ENCODE measurements at places on chromosomes 3 and 15.

GRCh38 chr15:60191821-60192220, 187.7 kb downstream of the FOXB1 start:
- DNase-seq: no peak

DNA sequence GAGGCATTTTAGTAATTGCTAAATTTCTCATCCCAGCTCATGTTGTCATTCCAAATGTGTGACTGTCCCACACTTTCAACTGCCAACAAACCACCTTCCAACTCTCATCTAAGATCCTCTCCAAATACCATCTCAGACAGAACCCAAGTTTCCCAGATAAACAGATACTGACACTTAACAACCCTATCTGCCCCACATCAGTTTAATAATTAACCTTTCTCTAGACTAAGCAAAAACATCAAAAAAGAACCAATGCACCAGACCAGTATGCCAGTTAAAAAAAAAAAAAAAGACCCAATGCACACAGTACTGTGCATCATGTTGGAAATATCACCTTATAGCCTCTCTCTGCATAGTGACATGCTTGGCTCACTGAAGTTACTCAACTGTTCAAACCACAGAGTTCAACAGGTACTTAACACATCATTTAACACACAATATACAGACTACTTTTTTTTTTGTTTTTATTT, 5.5 kb downstream of the SFMBT1 start:
- no peak for DNase-seq

DNA sequence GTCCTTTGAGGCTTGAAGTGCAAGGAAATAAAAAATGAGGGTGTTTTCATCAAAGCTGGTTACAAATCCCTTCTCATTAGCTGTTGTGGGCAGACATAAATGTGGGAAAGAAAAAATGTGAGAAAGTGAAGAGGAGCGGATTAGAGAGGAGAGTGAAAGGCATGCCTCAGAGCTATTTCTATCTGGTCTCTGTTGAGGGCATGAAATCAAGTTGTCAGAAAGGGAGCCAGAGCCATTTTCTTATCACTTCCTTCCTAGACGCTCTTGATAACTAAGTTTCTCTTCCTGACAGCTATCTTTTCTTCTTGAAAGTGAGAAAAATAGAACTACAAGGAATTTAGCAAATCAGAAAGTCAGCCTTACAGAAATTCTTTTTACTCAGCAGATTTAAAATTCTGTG, 20.8 kb upstream of the CAPN3 start:
- DNase-seq: no peak

- no peak for DNase-seq
Observed at GRCh38 chr3:94500146-94500545, 437.3 kb downstream of the NSUN3 start.

DNA sequence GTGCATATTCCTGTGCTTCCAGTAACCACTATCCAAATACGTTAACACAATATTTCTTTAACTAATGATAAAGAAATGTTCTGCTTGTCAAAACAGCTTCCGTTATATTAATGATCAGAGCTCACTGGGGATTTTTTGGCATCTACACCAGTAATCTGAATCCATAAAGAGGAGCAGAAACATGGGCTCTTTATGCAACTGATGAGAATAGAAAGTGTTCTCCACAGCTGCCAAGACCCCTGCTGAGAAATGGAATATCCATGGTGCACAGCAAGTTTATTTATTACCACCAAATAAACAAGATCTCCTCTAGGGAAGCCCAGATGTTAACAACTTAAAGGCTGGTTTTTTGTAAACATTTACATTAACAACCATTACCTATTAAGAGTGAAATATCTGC, 54.5 kb downstream of the ALDH1A2 start:
- DNase-seq: no peak

GRCh38 chr3:47469616-47470015, 6.1 kb downstream of the SCAP start:
- DNase-seq: no peak

DNA sequence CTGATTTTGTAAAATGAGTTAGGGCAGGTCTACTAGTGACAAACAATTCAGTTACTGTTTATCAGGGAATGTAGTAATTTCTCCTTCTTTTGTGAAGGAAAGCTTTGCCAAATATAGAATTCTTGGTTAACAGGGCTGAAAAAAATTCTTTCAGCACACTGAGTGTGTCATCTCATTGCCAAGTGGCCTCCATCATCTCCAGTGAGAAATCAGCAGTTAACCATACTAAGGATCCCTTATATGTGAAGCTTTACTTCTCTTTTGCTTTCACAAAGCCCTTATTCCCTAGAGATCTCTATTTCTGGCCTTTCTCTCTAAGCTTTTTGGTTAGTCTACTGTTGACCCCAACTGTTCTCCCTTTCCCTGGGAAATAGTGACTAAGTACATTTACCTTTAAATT, 269.1 kb downstream of the SCAPER start:
- DNase-seq: no peak

DNA sequence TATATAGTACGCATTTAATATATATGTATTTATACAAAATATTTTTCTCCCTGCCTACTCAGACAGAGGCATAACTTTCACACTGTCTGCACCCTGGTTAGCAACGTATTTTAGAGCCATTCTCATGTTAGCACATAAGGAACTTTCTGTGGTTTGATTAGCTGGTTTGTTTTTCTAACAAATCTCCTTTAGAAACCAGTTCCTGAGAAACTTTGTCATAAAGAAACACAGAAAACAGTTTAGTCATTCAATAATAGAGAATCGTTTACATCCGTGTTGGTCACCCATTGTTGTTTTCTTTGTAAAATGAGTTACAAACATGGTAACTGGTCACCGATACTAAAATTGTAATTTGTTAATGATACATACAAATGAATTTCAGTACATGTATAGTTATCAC, 5.9 kb upstream of the NGRN start:
- no peak for DNase-seq

DNA sequence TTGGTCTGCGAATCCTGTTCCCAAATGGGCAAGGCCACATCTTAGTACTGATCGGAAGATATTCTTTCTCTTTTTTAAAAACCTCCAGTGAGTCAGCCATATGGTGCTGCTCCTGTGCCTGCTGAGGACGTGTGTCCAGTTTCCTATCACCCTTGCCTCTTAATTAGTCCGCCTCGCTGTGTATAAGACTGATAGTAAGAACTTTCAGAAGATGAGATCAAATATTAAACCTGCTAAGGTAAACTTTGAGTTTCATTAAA, 612 bp downstream of the UBA5 start:
- no peak for DNase-seq

- DNase-seq: no peak
Observed at GRCh38 chr3:112308151-112308911, 14.3 kb upstream of the SLC9C1 start.

DNA sequence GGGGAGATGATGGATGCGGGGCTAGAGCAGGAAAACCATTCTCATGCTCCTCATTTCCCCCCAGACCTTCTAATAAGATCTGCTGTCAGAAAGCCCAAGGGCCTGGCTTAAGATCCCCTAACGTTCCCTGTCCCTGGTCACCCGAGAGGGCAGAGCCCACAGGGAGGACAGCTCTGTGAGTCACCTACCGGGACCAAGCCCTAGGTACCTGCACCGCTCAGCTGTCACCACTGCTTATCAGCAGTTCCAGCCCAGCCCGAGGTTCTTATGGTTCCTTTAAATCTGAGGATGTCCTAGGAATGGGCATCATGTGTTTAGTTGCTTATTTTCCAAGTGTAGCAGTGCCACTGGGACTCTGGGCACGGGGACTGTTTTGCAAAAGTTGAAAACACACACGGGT, 53.0 kb downstream of the ATP10A start:
- no peak for DNase-seq

DNA sequence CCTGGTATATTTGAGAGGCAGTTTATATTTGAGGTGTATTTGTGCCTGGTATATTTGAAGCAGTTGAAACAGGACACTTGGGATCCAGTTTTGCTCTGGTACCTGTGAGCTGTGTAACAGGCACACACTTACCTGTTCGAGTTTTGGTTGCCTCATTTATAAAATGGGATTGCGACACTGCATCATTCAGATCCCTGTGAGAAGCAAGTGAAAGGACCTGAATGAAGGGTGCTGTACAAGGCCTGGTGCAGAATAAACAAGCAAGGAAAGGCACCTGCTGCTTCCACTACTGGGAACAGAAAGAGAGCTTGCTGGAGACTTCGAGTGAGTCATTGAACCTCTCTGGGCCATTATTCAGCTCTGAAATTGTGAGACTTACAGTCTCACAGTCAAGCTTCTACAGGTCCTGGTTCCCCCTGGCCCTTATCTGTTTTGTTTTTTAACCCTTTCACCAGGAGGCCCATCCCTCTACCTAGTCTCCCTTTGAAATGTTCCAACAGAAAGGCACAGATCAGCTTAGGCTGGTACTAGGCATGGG, 11.5 kb downstream of the FETUB start:
- no peak for DNase-seq

DNA sequence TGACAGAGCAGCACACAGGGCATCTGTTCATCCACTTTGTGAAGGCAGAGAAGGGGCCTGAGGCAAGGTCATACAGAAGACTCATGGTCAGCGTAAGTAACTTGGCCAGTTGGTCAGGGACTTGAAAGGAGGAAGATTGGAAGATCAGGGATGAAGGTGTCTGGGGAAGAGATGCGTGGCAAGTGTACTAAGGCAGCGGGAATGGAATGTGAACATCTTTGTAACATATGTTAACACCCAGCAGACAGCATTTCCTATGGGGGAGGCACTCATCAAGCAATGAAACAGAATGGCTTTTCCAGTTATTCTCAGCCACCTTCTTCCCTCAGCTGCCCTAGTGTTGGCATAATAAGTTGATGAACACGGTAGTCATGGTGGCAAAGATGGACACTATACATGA, 7.8 kb upstream of the RFC4 start:
- no peak for DNase-seq

GRCh38 chr15:53390549-53390948, 368.9 kb downstream of the WDR72 start:
- DNase-seq: no peak

- no peak for DNase-seq
Observed at GRCh38 chr3:16132190-16132589, 42.3 kb upstream of the GALNT15 start.

- no peak for DNase-seq
Observed at GRCh38 chr3:188962253-188963247, 209.2 kb upstream of the TPRG1 start.

DNA sequence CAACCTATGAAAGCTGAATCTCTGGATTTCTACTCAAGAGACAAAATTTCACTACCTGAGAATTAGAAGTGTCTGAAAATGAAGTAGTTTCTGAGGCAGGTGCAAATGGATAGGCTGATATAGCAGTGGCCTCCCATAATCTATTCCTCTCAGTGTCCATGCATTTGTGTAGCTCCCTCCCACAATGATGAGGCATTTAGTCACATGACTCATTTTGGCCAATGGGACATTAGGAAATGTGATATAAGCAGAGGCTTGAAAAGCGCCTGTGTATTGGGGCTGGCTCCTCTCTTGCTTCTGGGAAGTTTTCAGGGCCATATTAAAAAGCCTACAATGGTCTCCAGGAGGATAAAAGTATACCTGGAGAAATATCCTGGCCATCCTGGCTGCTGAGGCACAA, 79.7 kb upstream of the MRPL3 start:
- DNase-seq: no peak

DNA sequence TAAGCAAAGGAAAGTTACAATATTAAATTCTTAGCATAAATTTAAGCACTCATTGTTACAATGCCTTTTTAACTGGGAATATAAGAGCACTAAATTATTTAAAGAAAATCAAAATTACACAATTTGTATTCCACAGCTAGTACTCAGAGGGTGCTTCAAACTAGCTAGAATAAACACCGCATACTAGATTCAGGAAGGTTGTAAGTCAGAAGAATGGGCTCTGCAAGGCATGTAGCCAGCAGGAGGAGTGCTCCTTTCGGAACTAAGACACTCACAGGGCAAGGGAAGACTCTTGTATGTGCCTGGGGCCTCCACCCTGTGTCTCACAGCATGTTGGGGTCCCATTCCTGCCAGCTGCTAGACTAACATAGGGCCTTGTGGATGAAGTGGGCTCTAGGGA, 327.7 kb upstream of the ALCAM start:
- DNase-seq: no peak

DNA sequence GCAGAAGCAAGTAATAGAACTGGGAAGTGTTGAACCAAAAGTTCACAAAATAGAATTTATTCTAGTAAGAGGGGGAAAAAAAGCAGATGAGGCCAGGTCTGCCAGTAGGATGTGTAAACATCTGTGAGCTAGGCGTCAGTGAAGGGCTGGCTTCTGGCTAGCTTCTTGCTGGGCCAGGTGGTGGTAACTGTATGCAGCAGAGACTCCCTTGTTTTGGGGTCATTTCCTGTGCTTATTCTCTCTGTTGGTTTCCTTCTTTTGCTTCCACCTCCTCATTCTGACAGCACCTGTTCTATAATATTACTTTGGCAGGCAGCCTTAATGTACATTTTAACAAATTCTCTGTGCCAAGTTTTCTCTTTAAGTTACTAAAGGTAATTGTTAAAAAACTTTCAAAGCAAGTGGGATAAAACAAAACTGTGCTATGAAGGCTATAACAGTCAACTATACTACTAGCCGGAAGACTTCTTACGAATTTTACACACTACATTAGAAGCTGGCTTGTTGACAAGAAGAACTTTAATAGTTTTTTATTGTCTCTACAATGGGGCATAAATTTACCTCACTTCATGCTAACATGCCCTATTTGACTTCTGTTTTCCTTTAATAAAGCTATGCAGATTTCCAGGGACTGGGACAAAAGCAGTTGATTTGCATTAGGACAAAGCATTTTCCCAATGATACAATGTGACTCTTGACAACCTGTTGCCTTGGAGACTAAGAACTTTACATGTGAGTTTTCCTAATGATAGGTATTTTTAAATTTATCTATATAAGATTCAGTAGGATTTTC, 318.8 kb upstream of the NAALADL2 start:
- DNase-seq: no peak

DNA sequence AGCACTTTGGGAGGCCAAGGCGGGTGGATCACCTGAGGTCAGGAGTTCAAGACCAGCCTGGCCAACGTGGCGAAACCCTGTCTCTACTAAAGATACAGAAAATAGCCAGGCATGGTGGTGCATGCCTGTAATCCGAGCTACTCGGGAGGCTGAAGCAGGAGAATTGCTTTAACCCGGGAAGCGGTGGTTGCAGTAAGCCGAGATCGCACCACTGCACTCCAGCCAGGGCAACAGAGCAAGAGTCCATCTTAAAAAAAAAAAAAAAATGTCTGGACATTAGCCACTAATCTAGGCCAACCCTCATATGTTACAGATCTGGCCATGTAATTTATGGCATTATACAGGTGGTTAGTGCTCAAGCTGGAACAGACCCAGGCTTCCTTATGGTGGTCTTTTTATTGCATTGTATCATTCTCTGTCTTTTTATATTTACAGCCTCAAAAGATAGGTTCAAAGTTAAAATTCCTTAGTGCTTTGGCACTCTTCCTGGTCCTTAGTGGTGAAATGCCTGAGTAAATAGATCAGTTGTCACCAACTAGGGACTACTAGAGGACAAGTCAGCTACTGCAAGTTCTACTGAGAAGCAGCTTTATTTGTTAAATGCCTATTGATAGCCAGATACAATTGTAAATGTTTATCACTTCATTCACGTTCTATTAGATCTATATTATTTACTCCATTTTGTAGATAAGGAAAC, 16.0 kb downstream of the STARD9 start:
- no peak for DNase-seq

Data from anterior cingulate cortex (tissue), 58 donors.